ENCODE measurements at places on chromosomes 3 and 15. TPM values are rescaled to one million over a fixed set of nuclear protein-coding genes. Genes with fewer than 3 reads are reported as not detected.

GRCh38 chr15:70815604-70816003 is 38.4 kb downstream of the LARP6 start:
- no peak for DNase-seq
- peaks cover 3% of the 10 kb centered on the region for H3K4me1 ChIP-seq
- no peak overlapping the region for H3K27ac ChIP-seq
- peaks cover 2% of the 10 kb centered on the region for H3K27me3 ChIP-seq

Gene TRH
- not detected for polyA plus RNA-seq

Gene LRRC3B
- polyA plus RNA-seq, result not detected

Gene DRD3
- not detected for polyA plus RNA-seq

Gene SLC51A
- polyA plus RNA-seq, result not detected

DNA sequence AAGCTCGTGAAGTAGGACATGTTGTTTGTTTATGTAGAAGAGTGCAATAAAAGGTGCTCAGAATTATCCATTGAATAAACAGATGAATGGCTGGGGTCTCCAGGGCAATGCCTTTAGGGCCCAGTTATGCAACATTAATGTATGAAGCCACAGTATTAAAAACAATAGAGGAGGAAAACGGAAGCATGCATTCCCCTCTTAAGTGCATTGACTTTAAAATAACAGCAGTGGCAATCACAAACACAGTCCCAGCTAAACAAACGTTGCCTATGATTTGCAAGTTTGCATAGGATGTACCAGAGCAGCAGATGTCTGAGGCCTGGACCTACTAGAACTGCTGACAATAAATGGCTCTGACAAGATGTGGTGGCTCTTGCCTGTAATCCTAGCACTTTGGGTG is 60.6 kb upstream of the GCNT3 start:
- no peaks in the 10 kb centered on the region for H3K4me1 ChIP-seq
- H3K27ac ChIP-seq, result no peak overlapping the region
- DNase-seq, result no peak
- no peaks in the 10 kb centered on the region for H3K36me3 ChIP-seq
- no peak overlapping the region for H3K4me3 ChIP-seq

- peaks cover 22% of the 10 kb centered on the region for H3K4me1 ChIP-seq
- DNase-seq, result no peak
- H3K4me3 ChIP-seq, result no peak overlapping the region
- H3K27me3 ChIP-seq, result no peaks in the 10 kb centered on the region
- H3K36me3 ChIP-seq, result no peaks in the 10 kb centered on the region
- H3K27ac ChIP-seq, result peak overlapping the region; percentile 49
These were observed 15.5 kb downstream of the ZNF774 start for GRCh38 chr15:90367576-90367975.

Gene ROBO2
- polyA plus RNA-seq, result not detected

Gene CMTM8
- polyA plus RNA-seq, result 0.44 TPM

Gene VWA5B2
- polyA plus RNA-seq, result not detected

- H3K36me3 ChIP-seq, result no peaks in the 10 kb centered on the region
- peaks cover 8% of the 10 kb centered on the region for H3K4me1 ChIP-seq
- no peaks in the 10 kb centered on the region for H3K27me3 ChIP-seq
- no peak for DNase-seq
These were observed 32.9 kb upstream of the ALG1L2 start for GRCh38 chr3:130048726-130049125.

DNA sequence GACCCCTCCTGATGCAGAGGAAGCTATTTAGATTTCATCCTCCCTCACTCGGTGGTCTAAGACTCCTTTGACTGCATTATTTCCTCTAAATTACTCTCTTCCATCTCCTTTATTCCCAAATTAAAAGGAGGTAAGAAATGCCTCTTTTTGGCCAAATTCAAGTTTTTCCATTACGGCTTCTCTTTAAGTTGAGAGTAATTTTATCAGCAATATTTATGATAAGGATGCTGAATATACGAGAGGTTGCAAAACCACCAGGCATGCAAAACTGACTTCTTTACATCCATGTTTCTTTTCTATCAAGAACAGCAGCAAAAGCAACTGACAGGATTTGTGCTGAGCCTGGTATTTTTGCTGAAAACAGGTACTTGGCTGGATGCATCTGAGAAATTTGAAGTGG is 262.0 kb upstream of the RARB start:
- H3K4me3 ChIP-seq, result no peak overlapping the region
- no peak overlapping the region for H3K27ac ChIP-seq
- H3K36me3 ChIP-seq, result no peaks in the 10 kb centered on the region
- DNase-seq, result no peak
- no peaks in the 10 kb centered on the region for H3K27me3 ChIP-seq

DNA sequence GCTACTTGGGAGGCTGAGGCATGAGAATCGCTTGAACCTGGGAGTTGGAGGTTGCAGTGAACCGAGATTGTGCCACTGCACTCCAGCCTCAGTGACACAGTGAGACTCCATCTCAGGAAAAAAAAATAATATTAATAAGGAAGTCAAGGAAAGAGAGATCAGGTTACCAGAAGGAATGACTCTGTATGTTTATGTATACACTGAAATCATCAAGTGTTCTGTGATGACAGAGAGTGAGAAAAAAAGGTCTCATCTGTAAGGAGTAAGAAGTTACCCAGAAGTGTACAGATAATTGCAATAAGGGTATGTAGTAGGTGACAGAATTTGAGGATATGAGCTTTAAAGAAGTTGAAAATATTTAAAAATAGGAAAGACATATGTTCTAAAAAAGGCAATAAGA is 4.3 kb upstream of the CCDC50 start:
- DNase-seq, result no peak
- H3K4me3 ChIP-seq, result peak overlapping the region; percentile 5
- H3K4me1 ChIP-seq, result peaks cover 12% of the 10 kb centered on the region
- no peaks in the 10 kb centered on the region for H3K36me3 ChIP-seq

DNA sequence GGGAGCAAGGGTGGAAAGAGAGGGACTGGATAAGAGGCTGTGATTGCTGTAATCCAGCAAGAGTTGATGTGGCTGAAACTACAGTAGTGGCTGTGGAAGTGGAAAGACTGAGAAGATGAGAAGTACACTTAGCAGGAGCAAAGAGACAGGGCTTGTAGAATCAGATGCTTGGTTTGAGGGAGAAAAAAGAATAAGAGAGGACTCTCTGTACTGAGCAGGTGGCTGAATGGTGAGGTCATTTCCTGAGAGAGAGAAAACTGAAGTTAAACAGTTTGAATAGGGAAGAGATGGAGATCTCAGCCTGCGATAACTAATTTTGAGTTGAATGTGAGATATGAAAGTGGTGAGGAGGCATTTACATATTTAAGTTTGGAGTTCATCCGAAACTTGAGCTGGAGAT is 95.8 kb upstream of the SLC25A36 start:
- H3K36me3 ChIP-seq, result no peaks in the 10 kb centered on the region
- DNase-seq, result peak; percentile 9
- H3K27me3 ChIP-seq, result peaks cover 19% of the 10 kb centered on the region
- no peak overlapping the region for H3K4me3 ChIP-seq
- H3K27ac ChIP-seq, result no peak overlapping the region

Gene THSD4
- not detected for polyA plus RNA-seq
